DMS79 treated with DMSO at 0.1 percent for 48 hours (cell line): ENCODE measurements at places on chromosomes 11 and 22.

GRCh38 chr11:27392278-27393114 is 29.5 kb upstream of the CCDC34 start:
- DNase-seq, result no peak

DNA sequence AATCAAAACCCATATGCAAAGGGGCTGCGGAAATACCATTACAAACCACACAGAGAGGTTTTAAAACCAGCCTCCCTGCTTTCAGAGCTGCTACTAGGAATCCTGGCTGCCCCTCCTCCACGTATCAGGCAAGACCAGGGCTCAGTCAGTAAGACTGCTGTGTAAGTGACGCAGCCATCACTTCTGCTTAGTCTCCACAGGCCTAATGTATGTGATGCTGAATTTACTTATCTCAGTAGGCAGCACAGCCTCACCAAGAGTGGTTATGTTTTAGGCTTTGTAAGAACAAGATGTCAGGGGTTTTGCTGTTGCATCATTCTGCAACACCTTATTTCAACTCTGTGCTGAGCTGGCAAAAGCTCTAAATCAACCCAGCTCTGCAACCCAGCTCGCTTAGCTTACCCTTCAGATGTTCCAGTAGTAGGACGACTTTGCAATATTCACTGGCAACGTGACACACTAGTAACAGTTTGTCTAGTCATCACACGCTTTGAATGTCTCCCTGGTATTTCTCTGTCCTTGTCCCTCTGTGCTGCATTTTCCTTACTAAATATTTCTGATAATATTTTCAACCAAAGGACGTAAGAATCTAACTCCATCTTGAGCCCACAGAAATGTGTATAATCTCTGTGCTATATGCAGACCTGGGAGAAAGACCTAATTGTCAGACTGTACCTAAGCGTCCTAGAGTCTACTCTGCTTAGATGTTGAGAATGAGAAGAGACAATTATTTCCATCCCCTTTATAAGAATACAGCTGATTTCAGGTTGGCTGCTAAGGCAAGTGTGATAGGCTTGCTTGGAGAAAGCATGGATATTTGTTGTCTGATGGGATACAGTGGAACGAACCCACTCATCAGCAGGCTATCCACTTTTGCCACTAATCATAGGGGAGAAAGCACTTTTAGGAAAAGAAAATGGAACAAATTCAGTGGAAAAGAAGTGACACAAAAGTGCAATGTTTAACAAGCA is 72.2 kb downstream of the LARGE2 start:
- DNase-seq, result no peak

GRCh38 chr11:3164138-3164551 is 965 bp downstream of the OSBPL5 start:
- DNase-seq, result no peak

DNA sequence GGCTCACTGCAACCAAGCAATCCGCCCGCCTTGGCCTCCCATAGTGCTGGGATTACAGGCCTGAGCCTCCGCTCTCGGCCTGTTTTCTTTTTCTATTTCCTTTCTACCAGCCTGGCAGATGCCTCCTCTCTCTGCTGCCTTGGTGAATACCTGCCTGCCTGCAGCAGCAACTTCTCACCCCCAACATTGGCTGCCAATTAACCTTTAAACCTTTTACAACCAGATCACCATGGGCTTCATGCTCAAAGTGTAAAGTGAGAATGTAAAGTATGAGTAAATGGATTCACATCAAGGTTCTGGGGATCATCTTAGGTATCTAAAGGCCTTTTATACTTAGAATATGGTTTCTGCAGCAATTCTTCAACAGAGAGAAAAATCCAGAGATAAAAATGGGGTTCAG is 13.0 kb upstream of the FCHSD2 start:
- no peak for DNase-seq

DNA sequence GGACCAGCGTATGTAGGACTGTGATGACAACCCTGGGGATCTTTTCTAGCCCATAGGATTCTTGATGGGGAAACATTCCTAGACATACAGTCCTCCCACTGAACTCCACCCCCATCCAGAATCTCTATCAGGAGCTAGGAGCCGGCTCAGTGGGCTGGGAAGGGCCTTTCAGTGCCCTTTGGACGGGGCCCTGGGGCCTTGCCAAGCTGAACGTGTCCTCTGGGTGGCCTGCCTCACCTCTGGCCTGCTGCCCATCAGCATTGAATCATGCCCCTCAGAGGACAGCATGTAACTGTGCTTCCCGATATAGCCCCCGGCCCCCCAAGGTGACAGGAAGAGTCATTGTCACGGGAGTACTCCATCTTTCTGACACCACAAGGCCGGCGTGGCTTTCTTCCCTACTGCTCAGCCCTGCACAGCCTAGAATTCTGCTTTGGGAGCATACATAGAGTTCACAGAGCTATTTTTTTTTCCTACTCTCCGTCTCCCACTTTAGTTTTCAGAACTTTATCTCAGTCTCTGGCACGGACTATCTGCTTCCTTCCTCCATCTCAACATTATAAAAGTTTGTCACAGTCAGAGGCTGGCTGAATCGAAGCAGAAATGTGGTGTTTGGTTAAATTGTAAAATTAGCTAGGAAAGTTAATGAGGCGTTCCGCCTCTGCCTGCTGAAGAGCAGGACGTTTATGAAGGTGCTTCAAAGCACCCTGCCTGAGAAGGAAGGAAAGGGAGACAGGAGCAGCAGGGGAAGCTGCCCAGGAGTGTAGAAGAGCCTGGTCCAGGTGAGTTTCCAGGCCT is 111.9 kb downstream of the ZBTB16 start:
- peak; percentile 56 for DNase-seq

GRCh38 chr11:130208241-130209127 is 48.9 kb downstream of the ST14 start:
- DNase-seq, result no peak

DNA sequence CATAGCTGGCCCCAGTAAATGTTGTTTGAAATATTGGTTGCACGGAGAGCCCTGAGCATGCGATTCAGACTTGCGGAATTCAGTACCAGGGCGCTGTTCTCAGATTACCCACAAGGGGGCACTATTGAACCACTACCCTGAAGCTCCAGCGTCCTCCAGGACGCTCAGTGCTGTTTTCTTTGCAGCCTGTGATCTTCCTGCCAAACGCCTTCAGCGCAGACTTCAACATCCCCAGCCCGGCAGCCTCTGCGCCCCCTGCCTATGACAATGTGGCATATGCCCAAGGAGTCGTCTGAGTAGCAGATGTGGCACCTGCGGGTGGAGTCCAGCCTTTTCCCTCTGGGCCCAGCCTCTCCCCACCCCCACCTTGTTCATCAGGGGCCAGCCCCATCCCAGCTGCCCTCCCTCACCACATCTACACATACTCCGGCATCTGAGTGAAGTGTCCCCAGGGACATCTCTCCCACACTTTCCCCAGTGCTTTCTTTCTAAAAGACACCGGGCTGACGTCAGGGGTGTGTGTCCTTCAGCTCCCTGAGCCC is 9.6 kb upstream of the MS4A10 start:
- DNase-seq, result peak; percentile 90

- DNase-seq, result no peak
Observed at GRCh38 chr11:67057205-67057672, 592 bp downstream of the RHOD start.

- DNase-seq, result no peak
Observed at GRCh38 chr11:19938169-19938856, 222.0 kb downstream of the DBX1 start.

- no peak for DNase-seq
Observed at GRCh38 chr22:48103126-48103875, 1340.9 kb downstream of the TBC1D22A start.

GRCh38 chr11:44611687-44612434 is 46.4 kb downstream of the CD82 start:
- peak; percentile 7 for DNase-seq

DNA sequence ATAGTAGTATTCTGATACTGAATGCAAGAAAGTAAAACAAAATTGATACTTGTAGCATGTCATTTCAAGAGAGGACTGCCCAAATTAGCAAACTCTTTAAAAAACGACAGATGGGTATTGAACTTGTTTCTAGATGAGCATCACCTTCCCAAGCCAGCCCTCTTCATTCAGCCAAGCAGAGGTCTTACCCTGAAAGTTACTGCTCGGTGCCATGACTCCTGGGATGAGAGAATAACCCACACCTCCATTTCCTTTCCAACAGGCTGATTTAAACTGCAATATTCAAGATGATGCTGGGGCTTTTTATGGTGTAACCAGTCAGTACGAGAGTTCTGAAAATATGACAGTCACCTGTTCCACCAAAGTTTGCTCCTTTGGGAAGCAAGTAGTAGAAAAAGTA is 84.5 kb upstream of the RASSF10 start:
- no peak for DNase-seq

GRCh38 chr11:27635567-27636037 is 64.7 kb downstream of the BDNF start:
- DNase-seq, result no peak

DNA sequence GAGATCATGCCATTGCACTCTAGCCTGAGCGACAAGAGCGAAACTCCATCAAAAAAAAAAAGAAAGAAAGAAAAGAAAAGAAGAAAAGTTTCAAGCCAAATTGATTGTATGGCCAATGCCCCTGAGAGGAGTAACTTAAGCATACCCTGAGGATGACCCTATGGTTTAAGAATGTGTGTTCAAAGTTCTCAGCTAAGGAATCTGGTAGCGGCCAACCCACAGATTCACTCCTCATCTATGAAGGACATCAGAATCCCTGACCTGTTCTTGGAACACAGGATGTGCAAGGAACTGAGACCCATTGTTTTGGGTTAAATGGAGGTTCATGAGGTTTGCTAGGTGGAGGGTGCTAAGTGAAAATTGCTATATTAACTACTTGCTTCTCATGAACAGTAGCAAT is 18.1 kb downstream of the IZUMO1R start:
- no peak for DNase-seq
